Stimulated activated CD4-positive, alpha-beta T cell treated with anti-CD3 and anti-CD28 coated beads, Interleukin-4, amount 100 ng/mL, for 24 hours (primary cell): ENCODE measurements at places on chromosomes 11 and 22.

- peak; percentile 70 for DNase-seq
These were observed 24.1 kb downstream of the GRAMD1B start for GRCh38 chr11:123454060-123454651.

DNA sequence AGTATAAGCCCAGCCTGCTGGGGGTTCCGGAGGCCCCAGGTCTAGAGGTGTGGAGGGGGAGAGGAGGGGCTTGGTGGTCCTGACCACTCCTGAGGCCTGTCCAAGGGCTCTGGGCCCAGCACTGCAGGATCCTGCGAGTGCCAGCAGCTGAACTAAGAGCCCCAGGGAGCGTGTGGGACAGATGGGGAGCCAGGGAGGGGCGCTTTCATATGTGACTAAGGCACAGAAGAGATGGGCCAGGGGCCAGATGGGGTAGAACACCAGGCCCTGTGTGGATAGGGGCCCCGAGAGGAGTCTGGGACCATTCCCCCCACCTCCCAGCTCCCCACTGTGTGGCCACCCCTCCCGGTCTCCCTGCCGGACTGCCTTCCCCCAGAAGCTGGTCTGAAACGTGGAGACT, 18.4 kb downstream of the MAFF start:
- DNase-seq = no peak

- DNase-seq = no peak
These were observed 13.5 kb downstream of the TTLL8 start for GRCh38 chr22:50044485-50045118.

DNA sequence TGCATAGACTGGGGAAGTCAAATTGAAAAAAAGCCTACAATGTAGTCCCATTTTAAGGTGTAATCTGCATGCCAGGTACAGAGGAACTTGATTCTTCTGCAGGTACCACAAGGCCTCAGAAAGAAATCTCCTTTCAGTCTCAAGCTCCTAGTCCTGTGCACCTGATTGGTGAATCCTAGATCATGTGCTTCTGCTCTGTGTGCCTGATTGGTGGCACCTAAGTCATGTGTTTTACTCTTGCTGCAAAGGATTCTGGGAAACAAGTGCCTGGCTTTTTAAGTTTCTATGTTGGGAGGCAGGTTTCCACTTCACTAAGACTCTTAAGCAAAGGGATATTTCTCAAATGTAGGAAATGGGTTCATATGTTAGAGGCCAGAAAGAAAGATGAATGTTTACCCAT, 29.1 kb downstream of the INSC start:
- DNase-seq = no peak

DNA sequence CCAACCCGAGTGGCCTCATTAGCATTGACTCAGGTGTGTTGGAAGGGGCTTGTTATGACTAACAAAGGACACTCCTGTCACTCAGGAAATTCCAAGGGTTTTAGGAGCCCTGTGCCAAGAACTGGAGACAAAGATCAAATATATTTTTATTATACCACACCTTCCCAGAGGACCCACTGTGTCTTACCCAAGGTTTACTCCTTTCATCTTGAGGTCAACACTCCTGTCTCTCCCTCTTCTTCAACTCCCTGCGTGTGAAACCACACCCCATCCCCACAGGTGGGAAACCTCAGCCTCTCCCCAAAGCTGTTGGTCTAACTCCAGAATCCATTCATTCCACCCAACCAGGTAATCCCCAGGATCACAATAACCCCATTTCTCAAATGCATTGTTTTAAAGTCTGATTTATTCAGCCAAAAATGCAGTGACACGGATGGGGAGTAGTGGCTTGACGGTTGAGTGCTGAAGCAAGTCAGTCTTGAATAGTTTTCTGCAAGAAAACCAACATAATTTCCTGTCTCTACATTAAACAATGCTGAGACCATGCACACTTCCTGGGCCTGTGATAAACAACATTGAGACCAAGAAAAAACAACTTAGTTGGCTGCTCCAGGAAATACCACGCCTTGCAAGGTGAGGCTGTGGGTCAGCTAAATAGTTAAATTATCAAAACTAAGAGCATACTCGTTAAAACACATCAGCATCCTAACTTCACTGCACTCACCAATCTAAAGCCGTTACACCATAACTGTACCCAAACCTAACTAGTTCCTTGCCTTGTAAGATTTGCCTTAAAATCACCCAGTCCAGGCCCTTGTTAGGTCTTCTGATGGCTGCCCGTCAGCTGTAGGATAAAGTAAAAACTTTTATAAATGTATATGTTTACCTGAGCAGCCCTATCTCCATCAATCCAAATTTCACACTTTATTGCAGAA, 38.5 kb upstream of the SPON1 start:
- DNase-seq = no peak

- DNase-seq = no peak
These were observed 44.4 kb downstream of the ADM start for GRCh38 chr11:10349281-10349665.

DNA sequence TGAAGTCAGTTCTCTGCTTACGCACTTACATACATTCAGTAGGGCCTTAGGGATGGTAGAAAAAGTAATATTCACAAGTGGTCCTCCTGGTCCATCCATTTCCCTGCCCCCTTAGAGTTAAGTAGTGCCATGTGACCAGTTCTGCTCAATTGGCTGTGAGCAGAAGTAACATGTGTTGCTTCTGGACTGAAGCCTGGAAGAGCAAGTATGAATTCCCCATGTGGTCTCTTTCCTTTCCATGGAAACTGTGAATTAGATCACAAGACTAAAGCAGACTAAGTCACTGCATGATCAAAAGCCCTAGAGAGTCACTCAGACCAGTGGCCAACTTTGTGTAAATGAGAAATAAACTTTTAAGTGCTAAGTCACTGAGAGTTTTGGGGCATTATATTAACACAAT, 341.7 kb upstream of the CADM1 start:
- DNase-seq = no peak

DNA sequence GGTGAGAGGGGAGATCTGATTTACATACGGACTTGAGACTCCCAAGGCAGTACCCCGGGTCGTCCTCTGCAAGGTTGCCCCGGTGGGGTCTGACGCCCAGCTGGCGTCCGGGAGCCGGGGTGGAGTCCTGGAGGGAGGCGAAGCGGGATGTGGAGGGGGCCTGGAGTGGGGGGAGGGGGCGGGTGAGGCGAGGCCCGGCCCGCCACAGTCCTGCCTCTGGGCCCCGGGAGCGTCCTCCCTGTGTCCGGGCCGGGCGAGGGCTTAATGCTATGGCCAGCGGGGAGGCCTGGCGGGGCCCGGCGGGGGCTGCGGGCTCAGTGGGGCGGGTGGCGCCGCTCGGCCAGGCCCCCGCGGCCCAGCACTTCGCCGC, 2.4 kb upstream of the MYBPC3 start:
- no peak for DNase-seq

- DNase-seq = no peak
These were observed 421.6 kb downstream of the METTL15 start for GRCh38 chr11:28529540-28530410.

GRCh38 chr11:41713030-41713429, 253.6 kb upstream of the LRRC4C start:
- no peak for DNase-seq

DNA sequence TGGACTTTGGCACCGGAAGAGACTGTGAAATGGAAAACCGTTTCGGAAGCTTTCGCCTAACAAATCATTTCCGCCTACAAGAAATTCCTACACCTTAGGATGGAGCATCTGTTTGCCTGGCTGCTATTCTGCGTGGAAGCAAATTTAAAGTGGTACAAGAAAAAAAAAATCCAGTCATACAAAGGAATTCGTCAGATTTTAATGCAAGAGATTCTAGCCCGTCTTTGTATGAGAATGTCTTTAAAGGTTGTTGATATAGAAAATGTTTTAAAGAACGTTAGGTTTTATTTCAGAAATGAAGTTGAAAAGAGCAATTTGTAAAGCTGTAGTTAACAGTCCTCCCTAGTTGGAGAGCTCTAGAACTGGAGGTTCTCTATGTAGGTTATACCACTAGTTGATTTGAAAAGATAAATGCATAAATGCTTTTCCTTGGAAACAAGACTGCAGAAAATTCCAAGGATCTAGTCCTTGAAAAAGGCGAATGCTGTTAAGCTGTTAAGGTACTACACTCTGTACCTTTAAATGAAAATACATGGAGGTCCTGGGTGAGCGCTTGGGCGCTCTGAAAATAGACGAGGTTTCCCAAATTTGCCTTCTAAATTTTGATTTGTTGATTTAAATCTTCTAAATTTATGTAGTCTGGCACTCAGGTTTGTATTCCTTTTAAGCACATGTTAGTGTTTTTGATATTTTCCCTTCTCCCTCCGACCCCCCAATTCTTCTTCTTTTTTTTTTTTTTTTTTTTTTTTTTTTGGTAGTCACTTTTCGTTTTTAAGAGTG, 2.4 kb downstream of the NCR3LG1 start:
- no peak for DNase-seq

DNA sequence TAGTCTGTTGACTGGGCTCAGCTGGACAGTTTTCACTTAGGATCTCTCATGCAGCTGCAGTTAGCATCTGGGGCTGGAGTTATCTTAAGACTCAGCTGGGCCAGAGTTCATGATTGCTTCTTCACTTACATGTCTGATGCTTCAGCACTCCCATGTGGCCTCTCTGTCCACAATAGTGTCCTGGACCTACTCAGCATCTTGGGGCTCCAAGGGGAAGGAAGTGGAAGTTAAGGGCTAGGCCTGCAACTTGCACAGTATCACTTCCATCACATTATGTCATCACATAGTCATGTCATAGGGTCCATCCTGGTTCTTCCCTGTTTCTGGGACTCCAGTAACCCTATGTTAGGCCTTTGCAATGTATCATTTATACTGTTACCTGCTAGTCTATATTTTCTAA, 115.9 kb downstream of the C11orf65 start:
- no peak for DNase-seq

DNA sequence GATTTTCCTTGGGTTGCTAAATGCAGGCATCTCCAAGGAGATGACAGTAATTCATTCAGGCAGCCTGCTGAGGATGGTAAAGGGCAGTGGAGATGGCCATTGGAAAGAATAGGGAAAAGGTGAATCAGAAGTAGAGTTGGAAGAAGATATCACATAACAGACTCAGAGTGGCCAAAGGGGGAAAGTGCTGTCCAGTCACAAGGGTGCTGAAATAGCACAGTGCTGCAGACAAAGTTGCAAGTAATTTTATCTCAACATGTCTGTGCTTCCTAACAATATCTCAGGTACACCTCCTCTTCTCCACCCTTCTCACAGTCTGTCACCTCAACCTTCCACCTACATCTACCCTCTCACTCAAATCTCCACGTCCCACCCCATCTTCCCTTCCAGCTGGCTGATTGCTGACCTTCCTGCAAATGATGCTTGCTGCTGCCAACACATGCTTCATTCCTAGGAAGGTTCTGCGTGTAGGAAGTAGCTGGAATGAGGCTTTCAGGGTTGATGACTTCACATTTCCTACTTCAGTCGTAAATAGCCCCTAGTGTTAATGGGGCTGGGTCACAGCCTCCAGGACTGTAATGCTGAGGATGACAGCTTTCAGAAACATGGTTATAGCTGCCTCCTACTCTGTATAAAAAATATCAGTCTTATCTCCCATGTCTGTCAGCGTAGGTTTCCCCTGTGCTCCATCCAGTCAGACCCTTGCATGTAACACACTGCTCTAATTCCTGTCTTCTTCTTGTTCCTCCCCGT, 123.9 kb downstream of the CTNND1 start:
- no peak for DNase-seq

- no peak for DNase-seq
These were observed 148.9 kb upstream of the CADM1 start for GRCh38 chr11:115653076-115653475.

GRCh38 chr11:32500001-32500400, 64.7 kb upstream of the WT1 start:
- no peak for DNase-seq

DNA sequence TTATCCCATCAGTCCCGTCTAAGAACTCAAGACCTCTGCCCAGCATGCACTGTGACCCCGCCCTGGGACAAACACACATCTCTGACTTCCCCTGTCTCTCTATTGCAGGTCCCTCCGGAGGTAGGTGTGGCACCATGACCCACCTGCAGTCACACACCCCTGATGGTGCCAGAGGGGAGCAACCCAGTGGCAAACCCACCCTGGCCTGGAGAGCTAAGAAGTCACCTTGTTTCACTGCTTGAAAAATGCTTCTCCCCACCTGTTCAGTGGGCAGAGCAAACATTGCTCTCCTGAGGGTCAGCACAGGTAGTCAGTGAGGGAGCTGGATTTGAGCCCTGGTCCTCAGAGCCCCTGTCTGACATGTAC, 23.9 kb downstream of the CAPN1 start:
- DNase-seq = no peak

GRCh38 chr11:73294604-73295003, 13.5 kb upstream of the ARHGEF17 start:
- DNase-seq = no peak

DNA sequence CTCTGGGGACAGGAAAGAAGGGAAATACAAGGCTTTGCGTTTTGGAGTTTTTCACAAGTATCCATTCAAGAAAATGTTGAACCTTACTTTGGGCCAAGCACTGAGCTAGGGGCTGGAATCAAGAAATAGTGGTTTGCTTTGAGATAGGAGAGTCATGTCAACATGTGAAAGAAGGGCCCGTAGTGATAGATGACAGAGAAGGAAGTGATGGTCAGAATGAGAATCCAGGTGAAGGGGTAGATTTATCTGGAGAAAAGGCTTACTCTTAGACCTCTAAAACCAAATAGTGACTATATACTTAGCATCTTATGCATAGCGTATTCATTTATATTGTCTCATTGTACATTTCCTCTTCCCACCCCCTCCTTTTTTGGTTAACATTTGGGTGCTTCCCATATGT, 87.3 kb downstream of the GAB2 start:
- DNase-seq = no peak

GRCh38 chr11:69975822-69976221, 102.3 kb upstream of the ANO1 start:
- no peak for DNase-seq

GRCh38 chr22:46104170-46104880, 46.0 kb upstream of the PPARA start:
- DNase-seq = no peak
